Glutamatergic neuron (in vitro differentiated cells): ENCODE measurements at places on chromosomes 13 and 19.

DNA sequence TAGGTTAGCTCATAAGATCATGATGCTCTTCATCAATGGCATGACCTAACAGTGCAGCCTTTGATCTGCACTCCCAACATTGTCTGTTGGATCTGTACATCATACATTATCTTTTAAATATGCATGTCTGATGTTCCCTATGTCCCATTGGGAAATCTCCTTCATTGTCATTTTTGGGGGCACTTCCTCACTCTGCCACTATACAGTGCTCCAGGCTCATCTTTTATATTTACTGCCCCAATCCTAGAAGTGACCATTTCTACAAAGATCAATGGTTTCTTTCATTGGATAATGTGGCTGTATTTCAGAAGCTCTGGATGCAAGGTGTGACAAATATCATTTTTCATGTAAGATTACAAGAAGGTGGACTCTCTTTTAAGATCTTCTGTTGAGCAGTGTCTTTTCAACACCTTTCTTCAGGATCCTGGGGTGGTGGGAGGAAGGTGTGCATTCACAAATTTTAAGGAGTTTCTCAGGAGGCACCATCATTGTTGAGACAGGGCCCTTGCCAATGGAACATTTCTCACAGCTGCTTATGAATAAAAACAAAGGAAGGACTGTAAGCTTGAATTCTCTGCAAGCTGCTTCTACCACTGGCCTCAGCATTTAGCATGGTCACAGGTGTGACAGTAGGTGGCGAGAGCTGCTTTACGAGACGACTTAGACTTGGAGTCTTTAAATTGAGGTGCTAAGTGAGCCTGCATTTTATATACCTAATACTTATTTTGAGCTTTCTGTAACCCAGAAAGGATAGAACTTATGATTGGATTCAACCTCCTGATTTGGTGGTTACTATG, 403.0 kb downstream of the LMO7 start:
- DNase-seq, result no peak

DNA sequence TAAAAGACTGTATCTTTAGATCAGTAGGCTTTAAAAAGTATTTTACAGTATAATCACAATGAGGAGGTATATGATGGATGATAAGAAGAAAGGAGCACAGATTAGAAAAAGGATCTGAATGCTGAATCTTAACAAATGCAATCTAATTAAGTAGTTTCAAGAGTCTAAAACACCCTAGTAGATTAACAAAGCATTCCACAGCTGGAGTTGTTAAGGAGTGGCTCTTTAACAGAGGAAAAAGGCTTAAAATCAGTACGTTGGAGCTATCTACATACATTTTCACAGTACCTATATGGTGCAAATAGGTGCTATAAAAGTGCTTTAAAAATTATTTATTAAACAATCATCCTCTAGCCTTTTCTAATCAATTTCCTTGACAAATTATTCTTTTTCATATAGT, 34.5 kb downstream of the TSC22D1 start:
- DNase-seq, result no peak

GRCh38 chr13:110874508-110874960, 40.3 kb downstream of the ANKRD10 start:
- DNase-seq, result peak; percentile 83

- no peak for DNase-seq
Measured at GRCh38 chr19:50365434-50366306, at the start of gene NAPSA. Gene NAPSA (minus strand): TSS chr19:50365639. CDS start chr19:50365621, 18 bp downstream.

DNA sequence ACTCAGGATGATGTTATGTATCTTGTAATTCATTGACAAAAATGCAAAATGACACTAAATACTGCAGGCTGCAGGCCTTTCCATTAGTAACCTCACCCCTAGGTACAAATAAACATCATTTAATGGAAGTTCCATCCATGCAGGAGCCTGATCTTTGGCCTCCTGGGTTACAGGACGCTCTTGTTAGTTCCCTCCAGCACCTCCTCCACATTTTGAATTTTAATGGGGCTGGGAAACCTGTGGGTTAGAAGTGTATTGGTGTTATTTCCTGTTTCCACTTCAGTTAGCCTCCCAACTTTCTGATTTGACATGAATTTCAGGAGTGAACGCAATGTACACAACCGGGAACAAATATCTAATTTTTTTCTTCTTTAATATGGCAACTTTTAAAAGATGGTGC, 237.1 kb upstream of the ARGLU1 start:
- no peak for DNase-seq

GRCh38 chr13:25037057-25037813, 58.7 kb upstream of the PABPC3 start:
- DNase-seq, result peak; percentile 58

GRCh38 chr13:23146811-23147625, 33.8 kb upstream of the SGCG start:
- DNase-seq, result no peak

DNA sequence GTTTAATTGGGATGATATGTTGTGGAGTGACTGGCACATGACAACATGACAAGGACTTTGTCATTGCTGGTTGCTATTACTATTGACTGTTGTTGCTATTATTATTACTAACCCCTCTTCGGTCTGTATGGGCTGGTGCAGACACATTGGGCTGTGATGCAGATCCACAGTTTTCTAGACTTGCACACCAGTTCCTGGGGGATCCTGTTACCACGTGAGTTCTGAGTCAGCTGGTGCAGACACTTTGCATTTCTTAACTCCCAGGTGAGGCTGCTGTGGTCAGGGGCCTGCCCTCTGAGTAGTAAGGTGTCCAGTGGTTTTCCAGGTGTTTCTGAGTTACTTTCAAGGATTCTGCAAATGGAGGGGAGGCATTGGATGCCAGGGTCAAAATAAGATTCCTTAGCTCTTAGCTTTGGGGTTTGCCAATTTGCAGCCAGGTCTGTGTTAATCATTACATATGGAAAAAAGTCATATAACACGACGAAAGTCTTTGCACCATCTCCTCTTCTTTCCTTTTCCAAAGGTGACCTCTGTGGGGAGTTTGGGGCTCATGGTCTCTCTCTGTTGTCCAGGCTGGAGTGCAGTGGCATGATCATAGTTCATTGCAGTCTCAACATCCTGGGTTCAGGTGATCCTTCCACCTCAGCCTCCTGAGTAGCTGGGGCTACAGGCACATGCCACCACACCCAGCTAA, 19.3 kb downstream of the BICRA start:
- DNase-seq, result no peak

GRCh38 chr19:57465680-57466381, 8.9 kb upstream of the VN1R1 start:
- DNase-seq, result peak; percentile 15

- no peak for DNase-seq
Measured at GRCh38 chr13:49693877-49694276, 2.6 kb upstream of the EBPL start.

DNA sequence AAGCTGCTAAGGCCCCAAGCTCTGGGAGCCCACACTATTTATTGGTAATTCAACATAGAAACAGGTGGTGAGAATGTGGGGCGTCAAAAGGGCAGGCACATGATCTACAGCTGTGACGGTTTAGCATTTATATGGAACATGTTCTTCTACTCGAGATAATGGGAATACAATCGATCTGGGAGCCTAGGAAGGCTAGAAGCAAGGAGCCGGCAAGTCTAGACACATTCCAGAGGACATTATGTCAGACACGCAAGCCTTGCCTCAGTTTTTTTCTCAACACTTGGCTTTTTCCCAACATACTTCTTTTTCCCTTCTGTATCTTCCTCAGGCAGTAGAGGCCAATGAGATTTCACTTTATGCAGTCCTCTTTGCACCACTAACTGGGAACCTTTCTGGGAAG, 315.7 kb upstream of the SLITRK5 start:
- no peak for DNase-seq

DNA sequence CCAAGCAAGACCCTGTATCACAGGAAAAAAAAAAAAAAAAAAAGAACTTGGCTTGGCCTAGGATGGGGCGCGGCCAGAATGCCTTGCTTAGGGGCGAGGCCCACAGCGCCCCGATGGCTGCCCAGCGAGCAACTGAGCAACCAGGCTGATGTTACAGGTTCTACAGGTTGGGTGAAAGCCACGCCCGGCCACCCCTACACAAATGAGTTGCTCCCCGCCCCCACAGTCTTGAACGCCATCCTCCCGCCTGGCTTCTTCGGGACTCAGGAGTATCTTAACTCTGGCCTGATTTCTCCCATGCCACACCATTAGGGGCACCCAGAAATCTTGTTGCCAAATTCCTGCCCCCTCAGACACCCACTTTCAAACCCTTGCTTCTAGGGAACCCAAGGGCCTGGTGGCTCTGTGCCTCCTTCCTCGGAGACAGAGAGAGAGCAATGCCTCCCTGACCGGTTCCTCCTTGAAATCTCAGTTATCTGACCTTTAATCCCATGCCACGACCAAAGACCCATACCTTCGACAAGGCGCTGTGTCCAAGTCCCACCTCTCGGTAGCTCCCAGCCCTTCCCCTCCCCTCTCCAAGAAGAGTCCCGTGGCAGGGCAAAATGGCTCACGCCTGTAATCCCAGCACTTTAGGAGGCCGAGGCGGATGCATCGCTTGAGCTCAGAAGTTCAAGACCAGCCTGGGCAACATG, 1.1 kb upstream of the CBLC start:
- DNase-seq, result no peak

- DNase-seq, result no peak
Measured at GRCh38 chr19:30263830-30264381, 108.3 kb upstream of the ZNF536 start.

DNA sequence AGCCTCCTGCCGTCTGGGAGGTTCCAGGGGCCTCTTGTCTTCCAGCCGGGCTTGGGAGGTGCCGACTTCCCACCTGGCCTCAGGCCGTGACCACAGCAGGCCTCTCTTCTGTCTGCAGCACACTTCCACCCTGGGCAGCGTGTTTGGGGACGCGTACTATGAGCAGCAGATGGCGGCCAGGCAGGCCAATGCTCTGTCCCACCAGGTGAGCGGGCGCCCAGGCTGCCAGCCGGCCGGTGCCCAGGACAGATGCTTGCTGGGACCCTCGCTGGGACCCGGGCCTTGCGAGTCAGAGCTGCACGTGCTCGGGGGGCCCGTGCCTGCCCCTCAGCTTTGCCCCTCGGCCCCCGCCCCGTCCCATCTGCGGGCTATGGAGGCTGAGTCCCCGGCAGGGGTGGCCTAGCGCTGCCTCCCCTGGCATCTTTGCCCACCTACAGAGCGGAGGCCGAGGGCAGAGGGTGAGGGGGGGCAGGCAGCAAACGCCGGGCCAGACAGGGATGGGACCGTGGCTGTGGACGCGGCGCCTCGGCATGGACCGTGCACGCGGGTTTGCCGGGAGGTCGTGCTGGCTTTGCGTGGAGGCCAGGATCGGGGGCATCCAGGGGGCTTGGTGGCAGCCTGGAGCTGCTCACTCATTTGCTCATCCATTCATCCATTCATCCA, 16.2 kb downstream of the COMP start:
- DNase-seq, result peak; percentile 20

DNA sequence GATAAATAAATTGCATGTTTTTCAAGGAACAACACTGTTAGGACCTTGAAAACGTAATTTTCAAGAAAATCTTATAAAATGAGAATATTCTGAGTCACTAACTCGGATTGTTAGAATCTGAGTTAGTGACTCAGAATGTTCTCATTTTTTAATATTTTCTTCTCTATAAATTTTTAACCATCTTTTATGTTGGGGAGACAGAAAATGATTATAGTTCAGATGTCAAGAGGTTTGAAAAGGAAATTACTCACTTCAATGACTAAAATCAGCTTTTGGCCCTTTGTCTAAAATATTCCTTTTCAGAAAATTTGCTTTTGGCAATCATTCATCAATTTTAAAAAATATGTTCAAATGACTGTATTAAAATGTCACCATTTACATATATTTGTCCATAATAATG, 264.2 kb upstream of the EDNRB start:
- DNase-seq, result no peak

DNA sequence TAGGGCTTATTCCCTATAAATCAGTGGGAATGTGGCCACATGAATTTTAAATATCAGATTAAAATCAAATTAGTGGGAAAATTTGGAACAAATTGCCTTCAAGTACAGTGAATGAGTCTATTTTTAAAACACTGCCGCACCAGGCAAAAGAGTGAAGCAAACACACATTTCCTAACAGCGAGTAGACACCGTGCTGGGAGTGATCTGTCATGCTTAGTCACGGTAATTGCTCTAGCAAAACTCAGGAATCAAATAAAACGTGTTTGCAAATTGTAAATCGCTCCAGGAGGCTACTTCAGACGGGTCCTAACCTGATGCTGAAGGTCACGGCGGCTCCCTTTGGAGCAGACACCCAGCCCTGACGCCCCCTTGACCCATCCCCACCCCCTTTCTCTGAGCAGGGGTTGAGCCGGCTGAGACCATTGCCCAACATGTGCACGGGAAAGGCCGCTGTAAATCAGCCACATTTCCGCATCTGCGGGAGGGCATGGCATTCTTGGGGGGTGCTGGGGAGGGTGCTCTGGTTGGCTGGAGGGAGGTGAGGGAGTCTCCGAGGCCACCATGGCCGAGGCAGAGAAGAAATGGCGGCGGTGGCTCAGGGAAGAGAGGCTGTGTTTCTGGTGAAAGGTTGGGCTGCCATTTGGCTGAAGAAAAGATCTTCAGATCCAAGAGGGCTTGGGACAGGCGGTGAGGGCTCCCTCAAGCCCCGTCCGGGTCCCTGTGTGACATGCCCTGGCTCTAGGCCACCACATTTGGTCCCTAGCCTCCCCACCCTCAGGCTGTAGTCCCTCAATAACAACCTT, 8.9 kb downstream of the CEBPA start:
- no peak for DNase-seq

DNA sequence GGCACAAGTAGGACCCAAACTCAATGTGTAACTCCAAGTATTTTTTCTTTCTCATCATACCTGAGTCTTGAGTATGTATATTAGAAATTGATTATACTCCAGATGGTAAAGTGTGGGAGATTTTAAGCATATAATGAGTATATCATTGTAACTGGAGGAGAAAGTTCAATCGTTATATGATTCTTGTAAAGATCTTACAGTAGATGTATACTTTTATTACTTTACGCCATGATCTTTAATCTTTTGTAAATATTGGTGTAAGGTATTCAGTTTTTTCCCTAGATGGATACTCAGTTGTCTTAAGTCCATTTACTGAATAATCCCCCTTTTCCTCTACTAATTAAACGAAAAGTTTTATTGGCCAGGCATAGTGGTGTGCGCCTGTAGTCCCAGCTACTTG, 25.2 kb downstream of the PAN3 start:
- no peak for DNase-seq

DNA sequence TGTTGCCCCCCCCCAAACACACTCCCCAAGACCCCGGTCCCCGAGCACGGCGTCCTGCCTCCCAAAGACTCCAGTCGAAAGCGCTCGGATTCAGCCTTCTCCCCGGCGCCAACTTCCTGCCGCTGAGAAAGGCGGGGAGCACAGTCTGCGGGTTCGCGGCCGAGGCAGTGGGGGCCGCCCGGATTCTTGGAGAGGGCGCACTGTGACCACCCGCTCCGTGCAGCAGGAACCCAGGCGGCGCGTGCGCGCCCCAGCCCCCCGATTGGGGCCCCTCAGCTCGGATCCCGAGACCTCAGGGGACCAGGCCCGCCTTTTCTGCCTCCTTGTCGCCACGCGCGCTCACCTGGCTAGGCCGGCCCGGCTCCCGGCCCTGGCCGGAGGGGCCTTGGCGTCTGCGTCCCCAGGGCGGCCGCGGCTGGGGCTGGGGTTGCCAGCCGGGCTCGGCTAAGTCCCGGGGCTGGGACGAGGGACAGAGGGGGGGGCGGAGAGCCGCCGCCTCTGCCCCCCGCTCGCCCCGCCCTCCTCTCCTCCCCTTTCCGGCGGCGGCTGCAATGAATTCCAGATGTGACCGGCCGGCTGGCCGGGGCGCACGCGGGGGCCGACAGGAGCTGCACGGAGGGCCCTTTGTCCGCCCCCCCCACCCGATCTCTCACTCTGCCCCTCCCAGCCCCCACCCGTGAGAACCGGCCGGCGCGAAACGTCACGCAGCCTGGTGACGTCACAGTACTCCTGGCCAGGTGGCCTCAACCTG, at the start of gene S1PR2:
Gene S1PR2, minus strand, starts transcription at position 471 of the 751 bp plus-strand sequence. CDS start 6,426 bp downstream, outside the sequence.
- DNase-seq, result peak; percentile 76
